ENCODE measurements at places on chromosomes 5 and 9.

- no peak for DNase-seq
Observed at GRCh38 chr9:5899292-5899691, 8.6 kb downstream of the MLANA start.

DNA sequence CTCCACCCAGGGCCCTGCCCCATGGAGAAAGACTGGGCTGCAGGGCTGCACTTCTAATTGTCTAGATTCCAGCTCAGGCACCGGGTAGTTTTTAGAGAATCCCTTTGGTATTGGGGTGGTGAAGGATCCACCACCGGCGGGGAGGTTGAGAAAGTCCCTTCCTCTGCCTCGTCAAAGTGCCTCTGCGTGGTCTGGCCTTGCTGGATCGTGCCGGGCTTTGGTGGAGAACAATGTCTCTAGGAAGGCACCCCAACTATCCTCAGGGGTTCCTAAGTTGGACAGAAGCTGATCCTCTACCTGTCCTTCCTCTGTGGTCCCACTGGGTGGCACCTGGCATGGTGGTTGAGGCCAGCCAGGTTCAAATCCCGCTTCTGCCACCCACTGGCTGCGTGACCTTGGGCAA is 7.3 kb upstream of the AMBP start:
- DNase-seq: no peak

DNA sequence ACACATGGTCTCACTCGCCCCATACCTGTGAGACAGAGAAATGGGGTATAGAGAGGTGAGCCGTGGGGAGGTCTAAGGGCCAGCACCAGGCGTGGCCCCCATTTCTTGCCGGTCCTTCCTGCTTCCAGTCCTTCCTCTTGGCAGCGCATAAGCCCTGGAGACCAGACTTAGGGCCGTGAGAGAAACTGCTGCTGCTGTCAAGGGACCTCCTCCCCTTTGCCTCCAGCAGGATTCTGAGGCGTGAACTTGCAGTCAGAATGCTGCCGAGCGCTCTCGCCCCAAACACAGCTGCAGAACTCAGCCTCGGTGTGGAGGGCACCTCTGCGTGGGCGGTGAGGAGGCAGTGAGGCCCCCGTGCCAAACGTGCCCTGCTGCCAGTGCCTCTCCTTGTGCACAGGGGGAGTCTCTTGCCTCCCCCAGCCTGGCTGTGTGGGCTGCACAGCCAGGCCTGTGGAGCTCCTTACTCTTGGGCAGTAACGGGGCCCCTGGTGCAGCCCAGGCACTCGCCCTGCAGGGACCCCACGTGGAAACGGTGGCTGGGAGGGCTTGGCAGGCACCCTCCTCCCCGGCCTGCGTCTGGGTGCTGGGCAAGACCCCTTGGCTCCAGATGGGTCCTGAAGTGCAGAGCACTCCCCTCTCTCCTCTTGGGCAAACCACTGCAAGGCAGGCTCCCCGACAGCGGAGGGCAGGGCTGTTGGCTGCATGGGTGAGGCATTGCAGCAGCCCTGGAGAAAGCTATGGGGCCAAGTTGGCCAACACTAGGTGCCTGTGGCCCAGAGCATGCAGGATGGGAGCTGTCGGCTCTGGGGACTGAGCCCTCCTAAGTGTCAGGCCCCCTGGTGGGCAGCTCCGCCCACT is 85.4 kb downstream of the RXRA start:
- DNase-seq: no peak

DNA sequence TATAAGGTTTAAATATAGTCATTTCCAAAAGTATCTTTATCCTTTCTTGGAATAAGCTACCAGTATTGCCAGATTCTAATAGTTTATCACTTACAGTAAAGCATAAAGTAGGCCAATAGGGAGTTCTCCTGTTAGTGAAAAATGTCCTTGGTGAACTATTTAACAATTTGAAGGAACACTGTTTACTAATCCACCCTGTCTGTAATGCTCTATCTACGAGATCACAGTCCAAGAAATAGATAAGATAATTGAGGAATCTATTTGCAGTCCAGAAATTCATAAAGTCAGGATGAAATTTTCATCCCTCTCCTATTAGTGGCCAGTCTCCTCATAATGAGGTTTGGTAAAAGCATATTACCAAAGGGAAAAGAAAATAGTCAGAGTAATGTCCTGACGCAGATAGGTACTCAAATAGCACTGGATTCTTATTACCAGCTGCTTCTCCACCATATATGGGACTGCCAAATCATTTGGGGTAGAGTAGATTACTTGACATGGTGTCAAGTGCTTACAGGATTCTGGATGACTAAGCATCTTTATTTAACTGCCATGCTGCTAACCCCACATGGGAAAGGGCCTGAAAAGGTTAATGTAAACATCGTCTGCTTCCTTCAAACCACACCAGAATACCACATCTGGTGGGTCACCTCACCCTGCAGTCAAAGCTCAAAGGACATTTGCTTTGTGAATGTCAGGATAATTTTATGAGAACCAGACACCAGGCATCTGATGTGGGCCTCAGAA is 808.1 kb downstream of the EFNA5 start:
- no peak for DNase-seq

DNA sequence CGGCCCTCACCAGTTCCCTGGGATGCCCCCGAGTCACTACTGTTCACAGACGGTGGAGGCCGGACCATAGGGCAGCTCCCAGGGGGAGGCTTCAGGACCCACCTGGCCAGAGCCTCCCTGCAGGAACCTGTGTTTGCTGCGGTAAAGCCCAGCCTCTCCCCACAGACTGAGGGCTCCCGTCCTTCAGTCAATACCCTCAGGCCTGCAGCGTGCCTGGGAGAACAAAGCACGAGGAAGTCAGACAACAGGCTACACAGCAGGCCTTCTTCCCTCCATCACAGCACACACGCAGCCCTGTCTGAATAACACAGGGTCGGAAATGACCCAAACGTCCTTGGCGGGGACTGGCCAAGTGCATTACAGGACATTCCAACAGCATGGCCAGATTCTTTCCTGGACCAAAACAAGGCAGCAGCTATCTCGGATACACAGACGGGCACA is 34.4 kb downstream of the COL23A1 start:
- no peak for DNase-seq

GRCh38 chr5:173045474-173045873 is 10.7 kb upstream of the CREBRF start:
- DNase-seq: no peak

GRCh38 chr9:1495282-1496030 is 445.3 kb downstream of the DMRT2 start:
- no peak for DNase-seq

Data from CD4-positive, alpha-beta memory T cell (primary cell).